Uterus (tissue), 4 donors: ENCODE measurements at places on chromosomes 6 and 20. TPM values are rescaled to one million over a fixed set of nuclear protein-coding genes. Genes with fewer than 3 reads are reported as not detected.
A peak's percentile ranks its signal among the peaks of the same experiment; 100 is the strongest.

DNA sequence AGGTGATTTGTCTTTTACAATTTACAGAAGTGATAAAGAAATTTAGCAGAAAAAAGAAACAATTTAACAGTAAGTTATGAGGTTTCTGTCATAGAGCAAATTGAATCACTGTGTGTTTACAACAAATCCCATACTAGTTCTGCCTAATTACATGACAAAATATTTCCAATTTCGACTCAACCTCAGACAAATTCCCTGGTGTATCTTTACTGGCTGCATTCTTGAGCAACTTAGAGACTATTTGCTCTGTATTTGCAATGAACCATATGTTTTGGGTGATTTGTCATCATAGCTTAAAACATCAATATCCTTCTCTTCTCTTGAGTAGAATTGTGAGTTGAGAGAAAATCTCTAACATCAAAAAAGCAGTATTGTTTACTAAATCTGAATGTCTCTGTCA, 128.7 kb downstream of the SIM1 start:
- no peaks in the 10 kb centered on the region for H3K4me1 ChIP-seq
- no peak overlapping the region for H3K27ac ChIP-seq
- H3K36me3 ChIP-seq = no peaks in the 10 kb centered on the region
- H3K27me3 ChIP-seq = no peaks in the 10 kb centered on the region
- DNase-seq = no peak

FLRT3 gene
- 1.8 TPM for total RNA-seq

DZANK1 gene
- 10.0 TPM for total RNA-seq

DNA sequence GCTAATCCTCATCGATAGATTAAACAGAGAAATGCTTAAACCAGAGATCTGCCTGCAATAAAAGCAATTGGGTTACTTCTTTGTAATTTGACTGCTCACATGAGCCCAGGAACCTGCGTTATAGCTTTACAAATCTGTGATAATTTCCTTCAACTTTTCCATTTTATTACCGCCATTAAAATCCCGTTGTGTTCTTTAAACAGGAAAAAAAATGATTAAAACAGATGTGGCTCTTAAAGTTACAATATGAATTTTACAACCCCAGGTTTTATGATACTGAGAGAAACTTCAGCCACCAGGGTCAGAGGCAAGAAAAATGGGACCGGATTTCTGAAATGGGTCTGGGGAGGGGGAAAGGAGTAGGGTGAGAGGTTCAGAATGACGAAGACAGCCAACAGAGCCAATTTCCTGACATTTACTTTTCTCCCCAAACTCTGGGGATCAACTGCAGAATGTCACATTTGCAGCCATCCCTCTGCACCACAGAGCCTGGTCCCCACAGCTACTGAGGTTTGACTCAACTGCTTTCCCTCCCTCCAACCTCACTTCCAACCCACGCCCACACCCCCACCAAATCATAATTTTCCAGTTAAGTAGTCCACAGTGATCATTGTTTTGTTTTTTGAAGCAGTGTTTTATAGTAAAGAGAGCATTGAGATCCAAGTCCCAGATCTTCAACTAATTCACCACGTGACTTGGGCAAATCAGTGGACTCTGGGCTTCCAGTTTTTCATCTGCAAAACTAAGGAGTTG, 77.6 kb upstream of the EYA2 start:
- H3K27ac ChIP-seq = no peak overlapping the region
- no peaks in the 10 kb centered on the region for H3K36me3 ChIP-seq
- H3K27me3 ChIP-seq = peaks cover 7% of the 10 kb centered on the region
- no peak overlapping the region for H3K4me3 ChIP-seq
- DNase-seq = peak; percentile 23

- DNase-seq = no peak
- H3K27me3 ChIP-seq = no peaks in the 10 kb centered on the region
- no peaks in the 10 kb centered on the region for H3K4me1 ChIP-seq
- H3K36me3 ChIP-seq = no peaks in the 10 kb centered on the region
- no peak overlapping the region for H3K27ac ChIP-seq
These were observed 165.1 kb downstream of the CDKAL1 start for GRCh38 chr6:20699402-20699801.

NMBR gene
- total RNA-seq = not detected

GJA10 gene
- total RNA-seq = not detected

- H3K27ac ChIP-seq = no peak overlapping the region
- H3K4me3 ChIP-seq = no peak overlapping the region
- no peaks in the 10 kb centered on the region for H3K36me3 ChIP-seq
- no peaks in the 10 kb centered on the region for H3K27me3 ChIP-seq
- H3K4me1 ChIP-seq = no peaks in the 10 kb centered on the region
- DNase-seq = no peak
These were observed 135.5 kb downstream of the LRRC1 start for GRCh38 chr6:53930330-53930729.

- no peak for DNase-seq
- H3K36me3 ChIP-seq = no peaks in the 10 kb centered on the region
- H3K4me1 ChIP-seq = no peaks in the 10 kb centered on the region
- no peaks in the 10 kb centered on the region for H3K27me3 ChIP-seq
- no peak overlapping the region for H3K27ac ChIP-seq
- no peak overlapping the region for H3K4me3 ChIP-seq
These were observed 99.0 kb upstream of the TNFAIP3 start for GRCh38 chr6:137767911-137768690.

- no peaks in the 10 kb centered on the region for H3K36me3 ChIP-seq
- H3K27me3 ChIP-seq = no peaks in the 10 kb centered on the region
- no peak overlapping the region for H3K27ac ChIP-seq
- no peak overlapping the region for H3K4me3 ChIP-seq
These were observed 134.1 kb upstream of the CEP162 start for GRCh38 chr6:84361372-84362192.
